ENCODE measurements at places on chromosomes 2 and 18. TPM values are rescaled to one million over a fixed set of nuclear protein-coding genes. Genes with fewer than 3 reads are reported as not detected.

HOXD13 gene
- total RNA-seq, result not detected

ZNF516 gene
- 8.2 TPM for total RNA-seq

TTN gene
- 1.7 TPM for total RNA-seq

ANKRD53 gene
- total RNA-seq, result 0.13 TPM

ARHGAP28 gene
- total RNA-seq, result 2.3 TPM

MPP4 gene
- 1.5 TPM for total RNA-seq

LYG1 gene
- total RNA-seq, result 0.13 TPM

AQP4 gene
- not detected for total RNA-seq

ASAP2 gene
- total RNA-seq, result 29.8 TPM

TUBA3E gene
- total RNA-seq, result not detected

FAM210A gene
- total RNA-seq, result 15.0 TPM

LYPD6B gene
- total RNA-seq, result not detected

GAREM2 gene
- total RNA-seq, result 0.13 TPM

QPCT gene
- 3.9 TPM for total RNA-seq

SPR gene
- 45.8 TPM for total RNA-seq

FBXO36 gene
- total RNA-seq, result 1.2 TPM

SLC30A3 gene
- 6.3 TPM for total RNA-seq

NBEAL1 gene
- 20.0 TPM for total RNA-seq

OR6B2 gene
- total RNA-seq, result not detected

PSMD1 gene
- total RNA-seq, result 128 TPM

SP5 gene
- not detected for total RNA-seq

POTEI gene
- total RNA-seq, result 0.26 TPM

NT5DC4 gene
- not detected for total RNA-seq

CNDP1 gene
- not detected for total RNA-seq

CELF4 gene
- 0.13 TPM for total RNA-seq

SLC19A3 gene
- under 0.01 TPM for total RNA-seq

GPR35 gene
- total RNA-seq, result 0.13 TPM

NT5C1B gene
- total RNA-seq, result not detected

FHOD3 gene
- total RNA-seq, result under 0.01 TPM

HOXD3 gene
- 7.2 TPM for total RNA-seq

COL4A3 gene
- total RNA-seq, result not detected

DLGAP1 gene
- total RNA-seq, result under 0.01 TPM

UGT1A4 gene
- total RNA-seq, result not detected

All from dermis microvascular lymphatic vessel endothelial cell (primary cell).